Urinary bladder (tissue), 4 donors: ENCODE measurements at places on chromosomes 6 and 20. TPM values are rescaled to one million over a fixed set of nuclear protein-coding genes. Genes with fewer than 3 reads are reported as not detected.

The HCK gene
- 8.3 TPM for total RNA-seq

The SAMD3 gene
- total RNA-seq, result 6.3 TPM

The E2F1 gene
- 6.6 TPM for total RNA-seq

The CYP39A1 gene
- 13.3 TPM for total RNA-seq

The C6orf52 gene
- not detected for total RNA-seq

The PTP4A1 gene
- total RNA-seq, result 63.4 TPM

The MICB gene
- total RNA-seq, result 1.6 TPM

The SYCP2 gene
- total RNA-seq, result 6.7 TPM

The KIFC1 gene
- 7.5 TPM for total RNA-seq

The TNNC2 gene
- total RNA-seq, result 23.2 TPM

The OPN5 gene
- 0.05 TPM for total RNA-seq

The NMBR gene
- total RNA-seq, result 0.32 TPM

The PDYN gene
- total RNA-seq, result not detected

The SLC32A1 gene
- total RNA-seq, result not detected

The CITED2 gene
- total RNA-seq, result 32.4 TPM

The ANKRD6 gene
- total RNA-seq, result 29.2 TPM

The TRAPPC3L gene
- total RNA-seq, result 0.42 TPM

The MUCL3 gene
- not detected for total RNA-seq

The BIRC7 gene
- total RNA-seq, result not detected

The ADISSP gene
- 10.0 TPM for total RNA-seq

The SLC16A10 gene
- 5.4 TPM for total RNA-seq

The SLPI gene
- 6.8 TPM for total RNA-seq

The MMS22L gene
- total RNA-seq, result 32.3 TPM

The AKAP12 gene
- 226 TPM for total RNA-seq

The TFAP2A gene
- 1.6 TPM for total RNA-seq

The KIF6 gene
- 1.1 TPM for total RNA-seq

The SLC52A3 gene
- total RNA-seq, result 1.9 TPM

The BHLHE23 gene
- 0.26 TPM for total RNA-seq

The GDAP1L1 gene
- 0.90 TPM for total RNA-seq

The SLC17A3 gene
- not detected for total RNA-seq

The TNFRSF6B gene
- 0.42 TPM for total RNA-seq

The NOX3 gene
- total RNA-seq, result not detected

The ZNF391 gene
- total RNA-seq, result 6.9 TPM

The SIRPB2 gene
- 1.2 TPM for total RNA-seq

The MTO1 gene
- 28.3 TPM for total RNA-seq

The WFDC5 gene
- 0.26 TPM for total RNA-seq

The GJA1 gene
- 160 TPM for total RNA-seq

The CST2 gene
- total RNA-seq, result not detected

The GPR6 gene
- not detected for total RNA-seq

The GPSM3 gene
- total RNA-seq, result 2.2 TPM

The SIRPD gene
- not detected for total RNA-seq

The TOMM6 gene
- 34.4 TPM for total RNA-seq

The SAMD10 gene
- total RNA-seq, result 1.8 TPM

The DEK gene
- 205 TPM for total RNA-seq

The MTHFD1L gene
- 13.7 TPM for total RNA-seq

The KAT14 gene
- 13.0 TPM for total RNA-seq

The ZNF311 gene
- total RNA-seq, result 3.2 TPM

The IL20RA gene
- total RNA-seq, result 4.4 TPM

The CST4 gene
- not detected for total RNA-seq

The NRN1 gene
- total RNA-seq, result 4.5 TPM

The SYCP2L gene
- total RNA-seq, result 8.2 TPM

The BPIFB1 gene
- total RNA-seq, result not detected

The FLRT3 gene
- 53.7 TPM for total RNA-seq

The EBF4 gene
- total RNA-seq, result 9.3 TPM

The ANKRD66 gene
- not detected for total RNA-seq

The CDC40 gene
- 33.9 TPM for total RNA-seq

The GSTA3 gene
- not detected for total RNA-seq

The DBNDD2 gene
- total RNA-seq, result 15.5 TPM

The RSPO3 gene
- 4.9 TPM for total RNA-seq

The ZSCAN31 gene
- 21.5 TPM for total RNA-seq
